Substantia nigra (tissue), 51 donors: ENCODE measurements at places on chromosomes 2 and 18.

GRCh38 chr2:227479865-227480475 is 8.0 kb downstream of the AGFG1 start:
- DNase-seq = no peak

GRCh38 chr2:26623541-26624495 is 17.3 kb downstream of the CIB4 start:
- no peak for DNase-seq

GRCh38 chr2:239639421-239640185 is 238.8 kb upstream of the HDAC4 start:
- no peak for DNase-seq

GRCh38 chr2:197952540-197953202 is 148.3 kb downstream of the PLCL1 start:
- no peak for DNase-seq

DNA sequence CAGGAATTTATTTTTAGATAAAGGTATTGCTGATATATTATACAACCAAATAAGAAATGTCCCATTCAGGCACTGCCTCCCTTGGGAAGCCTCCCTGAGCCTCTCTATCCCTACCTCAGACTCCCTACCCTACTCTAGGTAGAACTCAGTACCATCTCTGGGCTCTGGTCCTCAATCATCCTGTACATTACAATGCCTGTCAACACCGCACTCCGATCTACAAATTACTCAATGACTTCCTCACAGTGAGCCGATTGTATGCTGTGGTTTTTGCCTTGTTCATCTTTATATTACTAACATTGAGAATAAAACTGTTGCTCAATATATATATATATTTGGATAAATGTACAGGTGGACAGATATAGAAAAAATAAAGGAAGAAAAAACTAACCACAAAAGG is 207.5 kb downstream of the STK39 start:
- no peak for DNase-seq
